Spinal cord (tissue), 10 donors: ENCODE measurements at places on chromosomes 11 and 22. TPM values are rescaled to one million over a fixed set of nuclear protein-coding genes. Genes with fewer than 3 reads are reported as not detected.

The FGF19 gene
- 0.48 TPM for polyA plus RNA-seq

The MPPED2 gene
- polyA plus RNA-seq, result 71.0 TPM

The ARHGAP8 gene
- 8.5 TPM for polyA plus RNA-seq

The PDE2A gene
- 17.5 TPM for polyA plus RNA-seq

The MPST gene
- 47.7 TPM for polyA plus RNA-seq

The MB gene
- 1.8 TPM for polyA plus RNA-seq

The MYOD1 gene
- polyA plus RNA-seq, result 0.12 TPM

The PAX6 gene
- polyA plus RNA-seq, result 37.2 TPM

The CCDC73 gene
- polyA plus RNA-seq, result 0.33 TPM

The BLID gene
- polyA plus RNA-seq, result not detected

The SMTNL1 gene
- 0.93 TPM for polyA plus RNA-seq

The SEPTIN3 gene
- polyA plus RNA-seq, result 423 TPM

The DKK3 gene
- polyA plus RNA-seq, result 464 TPM

The FOLH1 gene
- 4.9 TPM for polyA plus RNA-seq

The DDB1 gene
- 179 TPM for polyA plus RNA-seq

The UPK3A gene
- not detected for polyA plus RNA-seq

The UBQLNL gene
- 0.59 TPM for polyA plus RNA-seq

The RCOR2 gene
- 23.9 TPM for polyA plus RNA-seq

The XRCC6 gene
- 221 TPM for polyA plus RNA-seq

The TMEM191B gene
- 33.6 TPM for polyA plus RNA-seq

The ABCG4 gene
- polyA plus RNA-seq, result 16.9 TPM

The ARHGAP20 gene
- polyA plus RNA-seq, result 15.6 TPM

The TSSK2 gene
- not detected for polyA plus RNA-seq

The NAV2 gene
- polyA plus RNA-seq, result 37.2 TPM

The NDUFV1 gene
- polyA plus RNA-seq, result 292 TPM

The TPCN2 gene
- 25.9 TPM for polyA plus RNA-seq

The TMEM191C gene
- polyA plus RNA-seq, result 23.9 TPM

The ZNF70 gene
- polyA plus RNA-seq, result 9.5 TPM

The ANKRD13D gene
- polyA plus RNA-seq, result 115 TPM

The TTC28 gene
- 19.4 TPM for polyA plus RNA-seq

The DDI1 gene
- not detected for polyA plus RNA-seq

The MSANTD2 gene
- 28.4 TPM for polyA plus RNA-seq

The TNNI2 gene
- 9.4 TPM for polyA plus RNA-seq

The MS4A6E gene
- not detected for polyA plus RNA-seq

The KRTAP5-2 gene
- 0.50 TPM for polyA plus RNA-seq

The MUC6 gene
- polyA plus RNA-seq, result 1.3 TPM

The RIMBP3C gene
- polyA plus RNA-seq, result 0.70 TPM

The KRTAP5-10 gene
- polyA plus RNA-seq, result 0.18 TPM

The DAGLA gene
- 21.7 TPM for polyA plus RNA-seq

The SMIM35 gene
- 0.20 TPM for polyA plus RNA-seq

The ART1 gene
- polyA plus RNA-seq, result not detected

The ZNRF3 gene
- polyA plus RNA-seq, result 12.3 TPM

The SCN2B gene
- polyA plus RNA-seq, result 16.2 TPM

The ZC3H12C gene
- polyA plus RNA-seq, result 10.4 TPM

The NRGN gene
- 31.4 TPM for polyA plus RNA-seq

The SCN4B gene
- 31.2 TPM for polyA plus RNA-seq

The POU2AF1 gene
- polyA plus RNA-seq, result 0.27 TPM

The GRIA4 gene
- polyA plus RNA-seq, result 89.2 TPM

The DDIAS gene
- 2.7 TPM for polyA plus RNA-seq

The BRSK2 gene
- polyA plus RNA-seq, result 95.0 TPM

The MACROD1 gene
- 31.6 TPM for polyA plus RNA-seq

The CAPRIN1 gene
- polyA plus RNA-seq, result 243 TPM

The SLC15A3 gene
- polyA plus RNA-seq, result 29.5 TPM

The BCO2 gene
- polyA plus RNA-seq, result 12.3 TPM

The CHST1 gene
- 57.0 TPM for polyA plus RNA-seq

The ELFN2 gene
- 59.9 TPM for polyA plus RNA-seq
